A673 (cell line): ENCODE measurements at places on chromosomes 7 and 10. TPM values are rescaled to one million over a fixed set of nuclear protein-coding genes. Genes with fewer than 3 reads are reported as not detected.

DNA sequence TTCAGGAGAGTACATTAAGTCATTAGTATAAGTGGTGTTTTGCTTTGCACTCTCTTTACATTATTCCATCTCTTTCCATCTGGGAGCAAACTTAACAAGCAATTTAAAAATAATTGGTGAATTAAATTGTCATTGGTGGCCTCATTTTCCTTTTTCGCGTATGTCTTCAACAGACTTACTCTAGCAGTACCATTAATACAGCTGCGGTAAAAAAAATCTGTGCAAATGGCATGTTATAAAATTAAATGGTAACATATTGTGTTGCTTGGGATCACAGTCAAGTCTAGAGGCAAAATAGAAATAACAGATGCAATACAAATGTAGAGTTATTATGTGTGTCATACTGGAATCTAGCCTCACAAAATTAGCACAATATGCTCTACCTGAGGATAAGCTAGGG is 322.4 kb downstream of the PCDH15 start:
- no peak for DNase-seq

- no peak for DNase-seq
These were observed 344.2 kb upstream of the POM121L12 start for GRCh38 chr7:52691257-52691656.

GRCh38 chr10:104197364-104197763 is 34.8 kb downstream of the CFAP43 start:
- no peak for DNase-seq

- DNase-seq, result no peak
These were observed 137.2 kb upstream of the GPR22 start for GRCh38 chr7:107332488-107333269.

DNA sequence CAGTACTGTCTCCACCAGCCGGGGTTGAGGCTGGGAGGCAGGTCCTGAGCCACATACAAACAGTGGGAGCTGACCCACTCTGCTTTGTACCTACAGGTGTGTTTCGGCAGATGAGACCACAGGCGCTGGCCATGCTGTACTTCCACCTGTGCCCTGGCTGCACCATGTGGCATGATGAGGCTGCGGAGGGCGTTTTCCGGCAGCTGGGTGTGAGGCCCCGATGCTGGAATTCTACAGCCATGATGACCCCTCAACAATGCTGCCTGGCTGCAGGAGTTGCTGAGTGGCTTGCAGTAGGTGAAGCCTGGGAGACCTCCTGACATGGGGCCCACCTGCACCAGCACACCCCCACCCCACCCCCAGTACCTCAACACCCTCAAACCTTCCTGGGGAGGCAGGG is 18.0 kb downstream of the IMPDH1 start:
- no peak for DNase-seq

DNA sequence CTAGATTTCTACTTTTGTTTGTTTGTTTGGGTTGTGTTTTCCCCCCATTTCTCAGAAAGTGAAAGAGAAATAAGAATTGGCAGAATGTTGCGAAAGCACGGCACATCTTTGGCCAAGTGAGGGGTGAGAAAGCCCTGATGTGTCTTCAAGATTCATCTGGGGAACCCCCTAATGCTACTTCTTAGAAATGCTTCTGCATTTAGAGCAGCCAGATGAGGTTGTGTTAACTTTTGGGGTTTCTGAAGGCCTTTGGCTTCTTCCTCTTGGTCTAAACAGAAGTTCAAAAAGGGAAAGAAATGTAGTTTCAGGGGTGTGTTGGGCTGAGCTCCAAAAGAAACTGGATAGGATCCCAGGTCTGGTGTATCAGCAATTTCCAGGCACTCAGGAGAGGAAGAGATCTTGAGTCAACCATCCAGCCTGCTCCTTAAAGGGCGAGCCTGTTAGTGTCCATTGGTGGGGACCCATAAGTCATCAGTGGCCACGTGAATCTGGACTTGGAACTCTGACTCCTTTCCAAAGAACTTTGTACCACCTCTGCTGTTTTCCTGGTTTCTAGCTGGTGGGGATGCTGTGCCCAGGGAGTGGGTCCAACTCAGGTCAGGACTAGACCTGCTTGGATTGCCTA is 6.5 kb downstream of the DUSP5 start:
- DNase-seq, result no peak

TWIST1 gene
- total RNA-seq, result 37.6 and 41.6 TPM in 2 replicates

CYP26A1 gene
- not detected in 2 replicates for total RNA-seq

LIPJ gene
- total RNA-seq, result 0.11 TPM in 1 of 2 replicates, not detected in the other
